ENCODE measurements at places on chromosomes 12 and 14.

DNA sequence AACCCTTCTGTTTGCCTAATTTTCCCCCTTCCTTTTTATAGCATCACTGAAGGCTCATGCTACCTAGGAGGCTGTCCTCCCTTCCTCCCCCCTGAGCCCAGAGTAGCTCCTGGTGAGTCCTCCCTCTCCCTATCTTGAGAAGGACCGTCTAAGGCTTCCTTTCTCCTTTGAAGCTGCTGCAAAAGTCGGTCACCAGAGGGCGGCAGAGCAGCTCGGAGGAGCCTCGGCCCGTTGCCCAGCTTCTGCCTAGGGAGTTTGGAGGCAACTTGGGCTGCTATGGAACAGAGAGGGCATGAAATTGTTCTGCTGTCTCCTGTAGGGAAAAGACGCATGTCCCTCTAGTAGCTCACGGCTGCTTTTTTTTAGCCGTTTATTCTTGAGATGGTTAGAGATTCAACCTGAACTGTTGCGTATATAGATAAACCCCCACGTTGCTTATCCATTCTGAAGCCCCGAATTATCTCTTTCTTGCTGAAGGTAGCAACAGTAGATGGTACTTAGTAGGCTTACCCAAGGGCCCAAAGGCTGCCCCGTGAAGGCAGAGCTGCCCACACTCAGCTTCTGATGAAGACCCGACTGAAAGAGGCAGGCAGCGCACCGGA lies 5.7 kb downstream of the WNT5B start:
- peak; percentile 72 for DNase-seq

DNA sequence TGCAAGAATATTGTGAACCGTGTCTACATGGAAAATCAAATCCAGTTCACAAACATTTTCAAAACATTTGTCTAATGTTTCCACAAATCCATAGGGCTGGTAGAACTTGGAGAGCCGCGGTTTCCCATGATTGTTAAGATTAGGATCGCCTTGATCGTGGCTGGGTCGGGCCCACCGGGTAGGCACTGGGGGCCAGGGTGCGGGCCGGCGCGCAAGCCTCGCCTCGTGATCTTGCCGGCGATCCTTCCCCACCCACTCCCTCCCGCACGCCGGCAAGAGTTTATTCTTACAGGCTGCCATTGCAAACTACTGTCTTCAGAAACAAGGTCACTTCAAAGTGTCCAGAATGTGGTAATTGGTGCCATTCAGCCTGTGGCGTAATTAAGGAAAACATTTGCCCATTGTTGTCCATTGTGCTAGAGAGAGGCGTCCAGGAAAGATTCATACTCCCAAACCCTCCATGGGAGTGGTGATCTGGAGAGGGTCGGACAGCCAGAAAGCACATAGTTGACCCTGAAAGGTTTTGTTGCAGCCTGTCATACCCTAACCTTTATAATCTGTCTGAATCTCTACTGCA lies 95.5 kb downstream of the BORCS5 start:
- DNase-seq, result no peak

- DNase-seq, result no peak
These were observed 48.3 kb upstream of the KCNMB4 start for GRCh38 chr12:70317781-70318180.

- no peak for DNase-seq
These were observed 918.7 kb downstream of the AACS start for GRCh38 chr12:125983784-125984500.

GRCh38 chr12:101166866-101167265 lies 43.2 kb downstream of the SLC5A8 start:
- no peak for DNase-seq

DNA sequence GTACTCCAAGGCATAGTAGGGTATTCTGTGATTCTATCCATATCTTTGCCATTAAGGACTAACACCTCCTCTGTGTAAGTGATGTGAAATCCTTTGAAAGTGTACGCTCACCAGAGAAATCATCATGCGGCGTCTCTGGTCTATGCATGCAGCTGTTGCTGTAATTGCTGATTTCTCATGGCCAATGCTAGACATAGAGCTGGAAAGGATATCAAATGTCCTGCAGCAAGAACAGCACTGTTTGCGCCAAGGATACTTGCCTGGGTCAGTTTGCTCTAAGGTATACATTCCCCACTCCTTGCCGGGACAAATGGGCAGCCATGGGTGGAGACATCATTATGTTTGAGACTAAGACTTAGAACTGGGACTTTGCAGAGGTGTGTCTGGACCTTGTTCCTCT lies 896.4 kb downstream of the BCL11B start:
- DNase-seq, result no peak

DNA sequence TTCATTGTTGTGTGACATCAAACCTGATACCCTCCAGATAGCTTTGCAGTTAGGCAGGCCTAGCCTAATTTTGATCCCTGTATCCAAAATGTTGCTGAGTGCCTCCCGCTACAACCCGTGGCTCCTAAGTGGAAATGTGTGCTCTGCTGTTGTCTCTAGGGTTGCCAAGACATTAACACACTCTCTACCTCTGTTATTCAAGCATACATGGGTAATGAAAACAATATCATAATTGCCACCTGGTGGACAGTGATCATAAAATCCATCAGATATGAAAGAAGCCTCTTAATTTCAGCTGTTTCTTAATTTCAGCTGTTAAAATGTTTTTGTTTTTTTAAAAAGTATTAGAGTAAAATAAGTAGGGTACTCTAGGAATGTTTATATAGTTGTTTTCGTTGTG lies 93.5 kb downstream of the PLEKHA5 start:
- no peak for DNase-seq

- DNase-seq, result no peak
These were observed 97.5 kb upstream of the NEDD1 start for GRCh38 chr12:96809522-96809921.

- DNase-seq, result no peak
These were observed 56.6 kb downstream of the GALNT4 start for GRCh38 chr12:89468017-89468416.

DNA sequence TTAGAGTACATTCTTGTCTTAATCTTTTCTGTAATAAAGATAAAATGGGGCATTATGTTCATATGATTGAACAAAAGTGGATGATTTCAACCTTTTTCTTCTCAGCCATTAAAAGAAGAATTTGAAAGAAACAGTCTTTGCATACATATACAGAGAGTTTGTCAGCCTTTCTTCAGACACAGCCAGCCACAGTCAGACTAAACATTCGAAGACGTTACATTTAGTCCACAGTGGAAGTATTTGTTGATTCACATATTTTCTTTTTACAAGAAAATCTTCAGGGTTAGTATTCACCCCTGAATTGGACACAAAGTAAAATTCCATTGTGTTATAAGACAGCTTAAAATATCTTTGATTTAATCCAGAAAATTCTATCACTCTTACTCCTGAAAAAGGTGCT lies 36.2 kb downstream of the ETV6 start:
- DNase-seq, result no peak

DNA sequence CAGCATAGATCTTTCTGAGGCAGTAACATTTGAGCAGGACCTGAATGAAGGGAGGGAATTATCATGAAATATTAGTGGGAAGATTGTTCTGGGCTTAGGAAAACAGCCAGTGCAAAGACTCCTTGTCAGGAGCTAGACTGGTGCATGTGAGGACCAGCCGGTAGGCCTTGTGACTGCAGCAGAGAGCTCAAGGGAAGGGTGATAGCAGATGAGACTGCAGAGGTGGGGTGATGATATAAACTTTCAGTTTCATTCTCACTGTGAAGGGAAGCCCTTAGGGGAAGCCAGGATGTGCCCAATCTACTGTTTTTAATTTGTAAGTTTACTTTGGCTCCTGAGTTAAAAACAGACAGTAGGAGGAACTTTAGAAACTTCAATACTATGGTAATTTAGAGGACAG lies 12.4 kb downstream of the IL22 start:
- DNase-seq, result no peak

DNA sequence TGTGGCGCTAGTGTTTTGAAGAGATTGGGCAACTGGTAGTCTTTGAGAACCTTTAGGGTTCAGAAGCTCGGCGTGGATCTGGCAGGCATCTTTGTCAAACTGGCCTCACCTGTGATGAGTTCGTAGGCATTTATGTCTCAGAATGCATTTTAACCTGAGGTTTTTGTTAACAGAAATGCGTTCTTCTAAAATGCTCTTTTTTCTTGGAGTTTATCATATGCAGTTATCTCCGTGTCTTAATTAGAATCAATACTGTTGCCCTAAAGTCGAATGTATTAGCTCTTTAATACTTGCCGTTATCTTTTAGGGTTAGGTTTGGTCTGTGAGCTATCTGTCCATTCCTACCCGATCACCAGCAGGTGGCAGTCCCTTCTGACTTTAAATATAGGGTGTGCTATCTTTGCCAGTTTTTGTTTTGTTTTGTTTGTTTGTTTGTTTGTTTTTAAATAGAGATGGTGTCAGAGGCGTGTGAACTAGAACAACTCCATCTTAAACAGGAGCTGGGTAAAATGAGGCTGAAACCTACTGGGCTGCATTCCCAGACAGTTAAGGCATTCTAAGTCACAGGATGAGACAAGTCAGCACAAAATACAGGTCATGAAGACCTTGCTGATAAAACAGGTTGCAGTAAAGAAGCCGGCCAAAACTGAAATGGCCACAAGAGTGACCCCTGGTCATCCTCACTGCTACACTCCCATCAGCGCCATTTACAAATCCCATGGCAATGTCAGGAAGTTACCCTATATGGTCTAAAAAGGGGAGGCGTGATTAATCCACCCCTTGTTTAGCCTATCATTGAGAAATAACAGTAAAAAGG lies 1.4 kb downstream of the ATF1 start:
- peak; percentile 43 for DNase-seq

DNA sequence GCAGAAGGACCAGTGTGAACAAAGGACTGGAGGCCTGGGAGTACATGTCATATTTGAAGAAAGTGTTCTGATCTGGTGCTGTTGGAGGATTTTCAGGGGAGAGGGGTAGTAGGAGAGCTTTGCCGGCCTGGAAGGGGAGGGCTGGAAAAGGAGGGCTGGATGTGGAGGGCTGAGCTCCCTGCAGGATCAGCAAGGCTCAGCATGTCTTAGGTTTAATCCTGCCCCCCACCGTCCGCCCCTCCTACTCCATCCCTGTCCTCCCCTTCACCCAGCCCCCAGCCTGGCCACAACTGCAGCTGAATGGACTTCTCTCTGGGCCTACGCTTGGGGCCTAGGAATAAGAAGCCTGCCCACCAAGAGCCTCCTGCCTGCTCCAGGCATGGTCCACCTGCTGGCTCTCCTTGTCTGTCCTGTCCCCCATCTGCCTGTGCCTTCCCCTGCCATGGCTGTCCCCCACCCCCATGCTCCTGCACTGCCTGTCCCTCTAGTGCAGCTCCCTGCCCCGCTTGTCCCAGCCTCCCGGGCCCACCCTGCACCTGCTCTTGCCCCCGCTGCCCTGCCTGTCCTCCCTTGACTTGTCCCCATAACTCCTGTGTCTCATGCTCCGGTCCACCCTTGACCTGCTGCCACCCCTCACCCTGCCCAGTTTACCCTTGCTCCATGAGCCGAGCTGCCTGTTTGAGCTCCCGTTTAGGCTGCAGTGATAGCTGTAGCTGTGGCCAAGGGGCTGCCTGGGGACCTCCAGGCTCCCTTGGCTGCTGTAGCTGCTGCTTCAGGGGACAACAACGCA lies 9.8 kb upstream of the RARG start:
- DNase-seq, result no peak

DNA sequence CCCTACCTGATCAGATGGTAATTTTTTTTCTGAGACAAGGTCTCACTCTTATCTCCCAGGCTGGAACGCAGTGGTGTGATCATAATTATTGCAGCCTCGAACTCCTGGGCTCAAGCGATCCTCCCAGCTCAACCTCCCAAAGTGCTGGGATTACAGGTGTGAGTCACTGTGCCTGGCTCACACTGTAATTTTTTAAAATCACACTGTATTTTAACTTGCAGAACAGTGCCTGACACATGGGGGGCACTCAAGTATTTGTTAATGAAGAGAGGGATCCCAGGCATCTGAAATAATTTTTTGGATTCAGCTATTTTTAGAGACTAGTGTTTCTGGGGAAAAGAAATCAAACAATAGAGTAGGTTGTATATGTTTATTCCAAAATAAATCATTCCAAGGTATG lies 21.7 kb downstream of the LIMA1 start:
- DNase-seq, result no peak

- no peak for DNase-seq
These were observed 30.0 kb downstream of the SH2B3 start for GRCh38 chr12:111435661-111436201.

- DNase-seq, result no peak
These were observed 2.8 kb upstream of the FRS2 start for GRCh38 chr12:69467366-69467765.

DNA sequence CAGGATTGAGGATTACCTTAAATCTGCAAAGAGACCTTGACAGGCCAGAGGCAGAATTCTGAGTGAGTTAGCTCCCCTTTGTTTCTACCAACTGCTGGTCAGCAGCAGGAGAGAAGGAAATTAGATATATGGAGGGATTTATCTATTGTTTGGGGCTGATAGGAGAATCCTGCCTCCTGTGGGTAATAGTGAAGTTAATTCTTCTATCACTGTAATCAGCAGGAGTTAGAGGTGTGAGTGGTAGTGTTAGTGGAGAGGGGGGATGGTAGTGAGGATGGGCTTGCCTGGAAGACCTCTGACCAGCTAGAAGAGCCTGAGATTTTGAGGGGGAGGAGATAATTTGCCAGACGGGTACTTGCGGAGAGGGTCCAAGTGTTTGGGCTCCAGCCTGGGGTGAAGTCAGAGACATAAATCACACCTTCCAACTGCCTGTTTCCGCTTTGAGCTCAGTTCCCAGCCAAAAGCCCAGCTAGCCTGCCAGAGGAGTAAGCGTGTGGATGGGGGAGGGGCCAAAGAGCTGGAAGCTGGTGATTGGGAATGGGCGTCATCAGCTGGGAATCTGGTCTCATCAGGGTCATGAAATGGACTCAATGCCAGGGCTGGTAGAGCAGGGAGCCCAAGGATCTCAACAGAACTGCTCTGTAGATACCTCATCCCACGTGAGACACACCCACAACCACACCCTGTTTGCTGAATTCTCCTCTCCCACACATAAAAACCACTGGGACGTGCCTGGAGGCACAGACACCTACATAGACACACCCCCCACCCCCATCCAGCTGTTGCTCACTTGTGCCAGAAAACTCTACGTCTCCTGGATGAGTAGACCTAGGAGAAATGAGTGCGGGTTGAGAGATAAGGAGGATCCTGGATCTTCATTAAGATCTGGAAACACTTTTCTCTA lies 13.1 kb upstream of the ITGA5 start:
- no peak for DNase-seq

GRCh38 chr12:867905-868304 lies 81.6 kb downstream of the RAD52 start:
- no peak for DNase-seq

DNA sequence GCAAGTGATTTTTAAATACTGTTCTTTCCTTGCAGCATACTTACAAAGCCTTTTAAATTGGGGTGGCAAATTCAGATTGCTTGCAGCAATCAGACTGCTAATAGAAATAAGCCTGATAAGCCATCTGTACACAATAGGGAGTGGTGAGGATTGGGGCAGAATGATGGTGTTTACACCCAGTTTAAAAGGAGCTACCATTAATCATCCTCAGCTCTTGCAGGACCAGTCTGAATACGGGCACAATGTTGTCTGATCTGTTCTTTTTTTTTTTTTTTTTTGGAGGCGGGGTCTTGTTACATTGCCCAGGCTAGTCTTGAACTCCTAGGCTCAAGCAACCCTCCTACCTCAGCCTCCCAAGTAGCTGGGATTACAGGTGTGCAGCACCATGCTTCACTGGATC lies 50.1 kb upstream of the REP15 start:
- no peak for DNase-seq
